ENCODE measurements at places on chromosomes 5 and 9.

GRCh38 chr9:91546574-91546973 lies 122.9 kb upstream of the NFIL3 start:
- no peak for DNase-seq

GRCh38 chr5:143008809-143009521 lies 238.8 kb downstream of the ARHGAP26 start:
- peak; percentile 83 for DNase-seq

- DNase-seq, result no peak
Observed at GRCh38 chr5:139683295-139684271, 35.4 kb downstream of the CXXC5 start.

DNA sequence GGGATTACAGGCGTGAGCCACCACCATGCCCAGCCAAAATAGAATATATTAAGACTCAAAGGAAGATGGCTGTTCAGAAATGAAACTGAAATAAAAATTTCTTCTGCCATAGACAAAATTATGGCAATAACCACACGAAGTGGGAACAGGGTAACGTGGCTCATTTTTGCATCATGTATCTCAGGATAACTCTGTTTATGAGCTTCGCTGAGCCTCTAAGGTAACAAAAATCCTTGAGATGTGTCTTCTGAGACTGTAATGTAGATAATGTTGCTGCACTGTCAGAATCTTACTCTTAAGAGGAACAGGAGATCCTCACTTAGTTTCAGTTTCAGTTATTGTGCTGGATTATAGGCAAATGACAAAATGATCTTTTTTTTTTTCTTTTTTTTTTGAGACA lies 153.8 kb downstream of the GOLPH3 start:
- DNase-seq, result peak; percentile 5

GRCh38 chr9:122807271-122807900 lies 7.5 kb downstream of the OR1K1 start:
- DNase-seq, result no peak

DNA sequence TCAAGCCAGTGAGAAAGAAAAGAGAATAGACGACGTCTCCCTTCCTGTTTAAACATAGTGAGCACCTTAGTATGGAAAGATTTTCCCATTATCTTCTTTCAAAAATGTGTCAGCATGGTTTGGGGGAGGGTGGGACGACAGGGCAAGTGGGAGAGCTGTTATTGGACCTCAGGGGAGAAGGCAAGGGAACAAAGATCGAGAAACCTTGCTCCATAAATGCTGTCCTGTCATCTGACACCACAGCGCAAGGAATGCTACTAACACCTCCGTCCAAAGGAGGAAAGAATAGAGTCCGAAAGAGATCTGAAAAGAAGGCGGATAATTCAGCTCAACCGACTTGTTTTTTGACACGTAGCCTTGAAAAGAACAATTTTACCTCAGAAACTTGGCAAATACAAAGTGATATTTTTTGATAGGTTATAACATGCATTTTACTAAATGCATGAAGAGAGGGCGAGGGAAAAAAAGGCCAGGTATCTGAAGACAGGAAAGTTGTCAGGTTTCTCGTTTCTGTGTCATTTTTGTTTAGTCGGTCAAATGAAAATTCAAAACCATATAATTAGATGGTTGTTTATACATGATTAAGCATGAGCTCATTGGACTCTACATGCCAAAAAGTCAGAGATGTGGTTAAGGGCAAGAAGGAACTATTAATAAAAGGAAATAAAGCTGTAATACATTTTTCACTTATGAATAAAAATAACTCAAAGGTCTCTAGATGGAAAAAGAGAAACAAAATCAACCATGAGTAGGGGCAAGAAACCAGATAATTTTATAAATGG lies 155.7 kb downstream of the GLIS3 start:
- DNase-seq, result no peak

GRCh38 chr5:62421414-62421813 lies 8.9 kb downstream of the IPO11 start:
- DNase-seq, result no peak

DNA sequence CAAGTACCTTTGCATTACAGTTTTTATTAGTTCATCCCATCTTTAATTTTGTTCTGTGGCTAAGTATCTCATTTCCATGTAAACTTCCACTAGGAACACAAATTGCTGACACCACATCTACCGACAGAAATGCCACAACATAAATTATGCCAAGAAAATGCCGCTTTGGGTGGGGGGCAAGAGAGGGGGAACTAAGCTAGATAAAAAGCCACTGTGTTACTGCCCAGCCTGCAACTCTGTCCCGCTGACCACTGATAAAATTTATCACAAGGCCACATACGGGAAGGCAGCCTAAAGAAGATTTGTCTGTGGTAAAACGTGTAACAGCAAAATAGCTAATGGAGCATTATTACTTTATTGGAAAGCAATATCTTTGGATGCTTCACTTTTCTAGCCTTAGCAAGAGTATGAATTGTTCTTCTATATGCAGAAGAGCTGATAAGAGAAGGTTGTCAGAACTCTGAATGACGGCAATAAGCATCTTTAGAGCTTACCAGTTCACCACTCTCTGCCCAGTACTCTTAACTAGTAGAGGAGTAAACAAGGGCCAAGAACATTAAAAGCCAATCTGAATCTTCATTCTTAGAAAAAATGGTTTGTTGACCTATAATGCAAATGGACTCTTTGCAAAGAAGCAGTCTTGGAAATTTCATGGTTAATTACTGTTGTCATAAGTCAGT lies 172.2 kb upstream of the MEF2C start:
- DNase-seq, result no peak

DNA sequence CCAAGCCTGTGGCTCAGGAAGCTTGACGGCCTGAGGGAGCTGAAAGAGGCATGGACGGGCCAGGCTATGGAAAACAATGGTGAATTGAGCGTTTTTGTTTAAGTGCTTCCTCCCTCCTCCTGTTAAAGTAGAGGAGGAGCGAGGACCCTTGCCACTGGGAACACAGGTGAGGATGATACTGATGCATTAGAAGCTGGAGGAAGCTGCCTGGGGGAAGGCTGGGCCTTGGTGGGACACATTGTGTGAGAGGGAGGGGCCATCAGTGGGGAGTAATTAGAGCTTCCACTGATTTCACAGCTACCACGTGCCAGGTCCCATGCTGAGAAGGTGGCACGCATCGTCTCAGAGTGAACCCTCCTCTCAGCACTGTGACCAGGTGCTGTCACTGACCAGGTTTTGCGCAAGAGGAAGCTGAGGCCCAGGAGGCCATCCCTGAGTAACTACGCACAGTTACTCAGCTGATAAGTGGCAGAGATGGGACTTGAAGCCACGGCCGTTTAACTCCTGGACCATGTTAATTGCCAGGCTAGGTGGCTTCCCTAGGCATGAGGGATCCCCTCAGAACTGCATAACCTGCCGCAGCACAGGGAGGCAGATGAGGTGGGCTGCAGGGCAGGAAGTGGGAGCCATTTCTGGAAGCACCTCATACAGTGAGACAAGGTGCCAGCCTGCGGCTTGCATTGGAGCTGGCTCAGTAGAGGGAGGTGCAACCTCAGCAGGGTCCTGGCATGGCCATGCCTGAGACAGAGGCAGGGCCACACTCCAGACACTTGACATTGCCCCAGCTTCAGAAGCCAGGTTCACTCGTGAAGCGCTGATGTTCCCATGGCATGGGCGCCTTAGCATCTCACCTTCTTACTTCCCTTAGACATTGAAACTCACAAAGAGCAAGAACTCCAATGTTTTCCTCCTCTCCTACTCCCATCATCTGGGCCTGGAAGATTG lies 195.3 kb upstream of the MVB12B start:
- DNase-seq, result no peak

DNA sequence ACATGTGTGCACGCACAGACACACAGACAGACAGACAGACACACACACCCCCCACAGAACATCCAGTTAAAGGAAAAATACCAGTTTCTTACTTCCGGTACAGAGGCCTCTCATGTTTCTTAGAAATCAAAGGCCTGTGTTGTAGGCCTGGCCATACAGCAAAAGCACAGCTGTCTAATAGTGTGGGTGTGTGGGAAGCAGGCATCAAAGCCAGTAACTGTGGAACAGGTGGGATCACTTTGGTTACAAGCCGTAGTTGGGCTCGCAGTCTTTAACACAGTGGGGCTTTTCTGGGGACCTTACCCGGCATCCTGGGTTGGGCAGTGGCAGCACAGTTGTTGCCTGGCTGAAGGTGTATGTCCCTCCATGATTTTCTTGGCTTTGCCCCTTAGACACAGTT lies 55.2 kb downstream of the FBXL7 start:
- no peak for DNase-seq

DNA sequence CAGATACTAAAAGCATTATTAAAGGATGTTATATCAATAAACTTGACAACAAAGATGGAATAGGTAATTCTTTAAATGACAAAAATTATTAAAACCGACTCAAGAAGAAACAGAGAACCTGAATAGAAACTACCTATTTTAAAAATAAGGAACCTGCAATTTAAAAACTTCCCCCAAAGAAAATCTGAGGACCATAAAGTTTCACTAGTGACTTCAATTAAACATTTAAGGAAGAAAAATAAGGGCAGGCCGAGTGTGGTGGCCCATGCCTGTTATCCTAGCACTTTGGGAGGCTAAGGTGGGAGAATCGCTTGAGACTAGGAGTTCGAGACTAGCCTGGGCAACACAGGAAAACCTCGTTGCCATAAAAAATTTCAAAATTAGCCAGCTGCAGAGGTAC lies 99.6 kb downstream of the FANCC start:
- DNase-seq, result no peak

GRCh38 chr5:139863361-139863760 lies 67.8 kb downstream of the PSD2 start:
- DNase-seq, result no peak

DNA sequence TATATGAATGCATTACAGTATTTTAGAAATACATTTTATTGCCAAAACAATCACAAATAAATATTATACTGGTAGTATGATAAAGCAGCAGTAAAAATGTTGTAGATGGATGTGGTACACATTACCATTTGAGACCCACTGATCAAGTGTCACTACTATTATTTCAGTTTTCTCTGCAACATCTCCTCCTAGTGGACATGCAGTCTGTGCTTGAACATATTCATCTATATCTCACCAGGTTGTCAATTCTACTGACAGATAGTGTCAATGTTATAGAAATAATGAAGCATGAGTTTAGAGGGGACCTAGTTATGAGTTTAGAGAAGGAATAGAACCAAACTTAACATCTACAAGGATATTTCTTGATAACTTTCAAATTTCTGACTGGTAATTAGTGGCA lies 39.2 kb upstream of the ELOVL7 start:
- DNase-seq, result no peak

DNA sequence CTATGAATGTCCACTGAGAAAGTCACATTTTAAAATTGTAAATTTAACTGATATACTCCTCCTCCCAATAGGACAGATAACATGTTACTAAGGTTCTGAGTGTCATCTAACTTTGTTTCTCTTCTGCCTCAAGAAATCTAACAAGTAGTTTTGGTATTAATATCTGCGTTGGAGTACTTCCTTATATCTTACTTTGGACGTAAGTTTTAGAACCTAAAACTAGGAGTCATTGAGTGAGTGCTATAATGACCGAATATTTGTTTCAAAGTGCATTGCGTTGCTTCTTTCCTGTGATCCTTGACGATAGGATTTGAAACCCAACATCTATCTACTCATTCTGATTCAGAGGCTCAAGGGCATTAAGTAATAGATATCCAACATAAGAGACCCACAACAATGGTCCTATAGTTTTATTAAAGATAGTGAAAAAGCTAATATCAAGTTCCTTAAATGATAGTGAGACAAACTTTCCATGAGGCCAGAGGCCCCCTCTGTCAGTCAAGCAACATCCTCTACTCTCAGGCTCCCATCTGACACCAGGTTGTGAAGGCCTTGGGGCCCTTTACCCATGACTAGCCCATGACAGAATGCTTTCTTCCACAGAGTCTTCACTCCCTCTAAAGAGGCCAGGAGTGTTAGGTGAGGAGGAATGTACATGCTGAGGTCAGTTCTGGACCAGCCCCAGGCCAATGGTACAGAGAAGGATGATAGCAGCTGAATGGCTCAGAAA lies 45.3 kb upstream of the MAP3K1 start:
- no peak for DNase-seq

- no peak for DNase-seq
Observed at GRCh38 chr9:133845440-133845839, 107.3 kb upstream of the SARDH start.

- DNase-seq, result no peak
Observed at GRCh38 chr9:129932303-129933151, 97.3 kb downstream of the USP20 start.

DNA sequence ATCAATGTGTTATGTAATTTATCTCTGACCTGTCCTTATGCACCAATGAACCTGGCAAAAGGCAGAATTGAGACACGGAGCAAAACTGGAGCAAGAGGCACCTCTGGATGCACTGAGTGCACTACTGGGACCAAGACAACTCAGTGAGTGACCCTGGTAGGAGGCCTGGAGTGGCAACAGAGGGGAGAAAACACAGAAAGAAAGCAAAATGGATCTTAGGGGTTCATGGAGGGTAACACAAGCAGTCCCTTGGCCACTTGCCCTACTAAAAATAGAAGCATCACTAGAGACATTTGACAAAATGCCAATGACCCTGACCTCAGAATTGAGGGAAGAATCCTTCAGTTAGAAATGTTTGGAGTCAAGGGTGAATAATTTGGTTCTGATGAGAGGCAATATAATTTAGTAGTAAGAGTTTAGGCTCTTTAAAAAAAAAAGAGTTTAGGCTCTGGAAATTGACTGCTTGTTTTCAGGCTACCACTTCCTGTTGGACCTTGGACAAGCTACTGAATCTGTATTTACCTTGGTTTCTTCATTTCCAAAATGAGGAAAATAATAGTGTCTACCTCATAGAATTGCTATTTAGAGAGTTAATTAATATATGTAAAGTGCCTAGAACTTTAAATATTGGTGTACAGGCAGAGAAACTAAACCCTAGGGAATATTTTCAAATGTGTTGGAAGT lies 234.9 kb upstream of the TARS1 start:
- DNase-seq, result no peak

- DNase-seq, result no peak
Observed at GRCh38 chr5:139513852-139514485, 31.4 kb upstream of the STING1 start.

DNA sequence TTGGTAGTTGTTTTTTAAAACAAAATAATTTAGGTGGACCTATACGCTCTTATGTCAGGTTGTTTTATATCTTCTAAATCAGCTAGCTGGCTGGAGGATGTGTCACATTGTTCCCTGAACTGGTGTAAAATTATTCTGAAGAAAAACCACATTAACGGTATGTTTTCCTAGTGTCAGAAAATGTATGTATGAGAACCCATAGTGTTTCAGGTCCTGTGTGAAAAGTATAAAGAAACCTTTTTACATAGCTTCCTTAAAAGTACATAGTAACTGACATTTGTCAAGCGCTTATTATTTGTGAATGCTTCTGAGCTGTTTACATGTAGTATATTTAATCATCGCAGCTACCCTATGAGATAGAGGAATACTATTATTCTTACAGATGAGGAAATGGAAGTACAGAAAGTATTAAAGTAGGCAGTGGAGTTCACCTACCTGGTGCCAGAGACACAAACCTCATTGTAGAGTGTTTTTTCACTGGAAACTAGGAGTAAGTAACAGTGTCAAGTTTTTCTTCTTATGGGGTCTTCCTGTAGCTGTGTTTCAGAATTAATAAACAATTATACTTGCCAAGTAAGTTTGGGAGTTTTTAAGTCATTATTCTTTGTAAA lies 10.4 kb upstream of the FAM120AOS start:
- DNase-seq, result no peak
